Cardiac muscle cell (in vitro differentiated cells and primary cell): ENCODE measurements at places on chromosomes 1 and 21.

DNA sequence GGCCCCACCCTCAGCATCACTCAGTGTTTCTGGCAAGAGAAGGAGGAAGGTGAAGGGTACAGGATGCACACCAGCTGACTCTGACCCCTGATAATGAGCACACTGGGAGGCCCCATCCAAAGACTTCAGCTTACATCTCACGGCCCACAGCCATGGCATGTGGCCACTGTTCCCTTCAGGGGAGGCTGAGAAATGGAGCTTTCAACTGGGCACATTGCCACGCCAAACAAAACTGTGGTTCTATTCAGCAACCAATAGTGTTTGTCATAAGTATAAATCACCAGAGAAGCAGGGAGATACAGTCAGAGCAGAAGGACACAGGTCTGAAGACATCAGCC, 12.7 kb upstream of the TRAF3IP3 start:
- no peak for DNase-seq
- no peaks in the 10 kb centered on the region for H3K27me3 ChIP-seq

- H3K4me3 ChIP-seq: no peak overlapping the region
- H3K27ac ChIP-seq: no peak overlapping the region
- no peak for DNase-seq
- H3K4me1 ChIP-seq: peaks cover 21% of the 10 kb centered on the region
- H3K36me3 ChIP-seq: no peaks in the 10 kb centered on the region
- no peaks in the 10 kb centered on the region for H3K27me3 ChIP-seq
These were observed 6.8 kb downstream of the TENT5B start for GRCh38 chr1:27005648-27006496.

GRCh38 chr1:23597635-23598388, 38.5 kb upstream of the ID3 start:
- H3K4me1 ChIP-seq: peaks cover 19% of the 10 kb centered on the region
- no peaks in the 10 kb centered on the region for H3K27me3 ChIP-seq
- H3K4me3 ChIP-seq: no peak overlapping the region

- no peaks in the 10 kb centered on the region for H3K36me3 ChIP-seq
- H3K27me3 ChIP-seq: no peaks in the 10 kb centered on the region
- H3K27ac ChIP-seq: no peak overlapping the region
- no peak overlapping the region for H3K4me3 ChIP-seq
These were observed 168.4 kb downstream of the TNFSF18 start for GRCh38 chr1:172882385-172882784.

- H3K27ac ChIP-seq: no peak overlapping the region
- DNase-seq: no peak
- H3K27me3 ChIP-seq: no peaks in the 10 kb centered on the region
- peaks cover 3% of the 10 kb centered on the region for H3K4me1 ChIP-seq
These were observed 175.0 kb upstream of the TNR start for GRCh38 chr1:175918364-175918801.

GRCh38 chr1:202143011-202143767, 1.3 kb downstream of the ARL8A start:
- H3K27me3 ChIP-seq: peaks cover 4% of the 10 kb centered on the region
- H3K4me1 ChIP-seq: peaks cover 6% of the 10 kb centered on the region
- H3K36me3 ChIP-seq: no peaks in the 10 kb centered on the region
- no peak for DNase-seq

- H3K4me1 ChIP-seq: peaks cover 55% of the 10 kb centered on the region
- H3K4me3 ChIP-seq: no peak overlapping the region
- H3K36me3 ChIP-seq: peaks cover 5% of the 10 kb centered on the region
These were observed 24.8 kb upstream of the SELENON start for GRCh38 chr1:25774921-25775771.

DNA sequence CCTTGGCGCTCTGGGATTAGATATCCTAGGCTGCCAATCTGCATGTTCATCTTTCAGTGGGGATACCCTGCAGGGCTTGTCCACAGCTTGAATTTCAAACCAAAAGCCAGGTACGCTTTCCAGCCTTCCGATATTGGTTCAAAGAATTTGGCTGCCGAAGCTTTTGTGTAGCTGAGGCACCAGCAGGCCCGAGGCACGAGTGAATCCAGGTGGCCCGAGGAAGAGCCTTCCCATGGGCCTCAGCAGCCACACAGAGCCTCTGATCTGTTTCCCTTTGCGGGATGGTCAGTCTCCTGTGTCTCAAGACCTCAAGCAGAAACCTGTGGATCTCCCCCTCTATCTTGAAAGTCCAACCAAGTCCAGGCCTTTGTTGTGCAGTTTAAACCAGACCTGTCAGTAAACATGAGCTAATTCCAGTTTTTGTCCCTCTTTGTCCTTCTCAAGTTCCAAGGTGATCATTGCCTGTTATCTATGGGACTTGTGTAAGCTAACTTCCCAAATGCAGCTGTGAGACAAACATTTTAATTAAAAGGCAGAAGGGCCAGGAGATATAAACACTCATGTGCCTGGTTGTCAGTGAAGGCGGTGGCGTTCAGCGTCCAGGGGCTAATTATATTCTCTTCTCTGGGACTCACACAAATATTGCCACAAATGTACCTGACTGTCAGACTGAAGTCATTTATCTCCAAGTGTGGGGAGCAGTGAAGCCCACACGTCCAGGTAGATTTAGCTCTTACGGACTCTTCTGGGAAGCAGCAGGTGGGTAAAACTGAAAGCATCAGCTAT, 30.6 kb downstream of the VANGL1 start:
- no peaks in the 10 kb centered on the region for H3K27me3 ChIP-seq
- no peaks in the 10 kb centered on the region for H3K36me3 ChIP-seq
- peaks cover 11% of the 10 kb centered on the region for H3K4me1 ChIP-seq
- DNase-seq: no peak

GRCh38 chr21:41839387-41840000, 39.6 kb downstream of the PRDM15 start:
- no peaks in the 10 kb centered on the region for H3K36me3 ChIP-seq
- no peak overlapping the region for H3K4me3 ChIP-seq
- DNase-seq: no peak
- H3K4me1 ChIP-seq: no peaks in the 10 kb centered on the region
- no peaks in the 10 kb centered on the region for H3K27me3 ChIP-seq

- no peaks in the 10 kb centered on the region for H3K27me3 ChIP-seq
- H3K27ac ChIP-seq: no peak overlapping the region
- no peaks in the 10 kb centered on the region for H3K4me1 ChIP-seq
- H3K36me3 ChIP-seq: no peaks in the 10 kb centered on the region
- DNase-seq: no peak
These were observed 128.0 kb downstream of the PRRX1 start for GRCh38 chr1:170791941-170792340.
